ENCODE measurements at places on chromosomes 7 and 10.

GRCh38 chr7:102813191-102814024, 64.6 kb downstream of the FAM185A start:
- no peak for DNase-seq

DNA sequence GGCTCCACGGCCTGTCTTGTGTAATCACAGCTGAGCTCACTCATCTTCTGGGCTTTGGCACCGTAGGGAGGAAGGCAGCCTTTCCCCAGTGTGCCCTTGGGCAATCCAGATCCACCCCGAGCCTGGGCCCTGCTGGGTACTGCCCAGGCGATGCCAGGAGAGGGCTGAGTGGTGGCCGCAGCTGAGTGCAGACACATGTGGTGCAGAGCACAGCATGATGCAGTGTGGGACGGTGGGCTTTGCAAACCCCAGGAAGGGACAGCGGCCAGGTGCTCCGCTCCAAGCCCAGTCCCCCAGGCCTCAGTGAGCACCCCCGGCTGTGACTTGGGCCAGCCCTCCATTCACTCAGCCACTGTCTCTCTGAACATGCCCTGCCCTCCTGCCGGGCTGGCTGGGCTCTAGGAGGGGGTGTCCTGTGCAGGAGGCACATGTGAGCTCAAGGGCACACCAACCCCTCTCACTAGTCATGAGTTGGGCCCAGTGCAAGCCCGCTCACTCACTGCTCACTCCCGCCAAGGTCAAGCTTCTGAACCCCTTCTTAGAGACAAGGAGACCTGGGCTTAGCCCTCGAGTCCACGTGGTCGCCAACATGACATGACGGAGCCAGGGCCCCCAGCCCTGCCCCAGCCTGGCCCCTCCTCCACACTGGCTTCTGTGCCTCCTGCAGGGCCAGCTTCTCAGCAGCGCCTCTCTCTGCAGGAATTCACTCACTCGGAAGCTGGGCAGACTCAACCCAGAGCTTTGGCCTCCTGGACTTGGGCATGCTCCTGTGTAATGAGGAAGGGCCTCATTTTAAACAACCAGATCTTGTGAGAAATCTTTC, 77.5 kb upstream of the INSIG1 start:
- DNase-seq: no peak

DNA sequence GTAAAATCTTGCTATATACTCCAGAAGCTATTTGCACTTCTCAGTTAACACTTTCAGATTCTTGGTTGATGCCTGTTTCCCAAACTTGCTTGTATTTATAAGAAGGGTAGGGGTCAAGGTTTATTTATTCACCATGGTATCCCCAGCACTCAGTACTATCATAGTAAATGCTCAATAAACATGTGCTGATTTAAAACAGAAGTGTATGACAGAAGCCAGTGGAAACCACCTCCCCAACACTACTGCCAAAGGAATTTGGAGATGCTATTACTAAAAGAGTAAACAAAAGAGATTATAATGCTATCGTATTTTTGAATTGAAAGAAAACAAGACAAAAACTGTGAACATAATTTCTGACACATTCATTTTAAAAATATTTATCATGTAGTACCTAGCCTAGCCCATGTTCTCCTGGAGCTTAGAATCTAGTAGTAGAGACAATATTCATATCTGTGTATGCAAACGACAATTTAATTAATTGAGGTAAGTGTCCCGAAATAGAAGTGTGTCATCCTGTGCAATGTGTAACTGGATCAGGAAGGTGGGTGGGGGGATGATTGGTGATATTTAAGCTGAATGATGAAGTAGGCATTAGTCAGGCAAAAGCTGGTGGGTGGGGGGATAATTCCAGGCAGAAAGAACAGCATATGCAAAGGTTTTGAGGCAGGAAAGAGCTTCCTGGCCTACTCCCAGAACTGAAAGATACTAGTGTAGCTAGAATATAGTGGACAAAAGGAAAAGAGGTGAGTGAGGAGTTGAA, 77.5 kb downstream of the HGF start:
- no peak for DNase-seq

GRCh38 chr10:17001297-17001744, 128.3 kb downstream of the CUBN start:
- DNase-seq: no peak

- no peak for DNase-seq
Measured at GRCh38 chr10:51266496-51266895, 192.2 kb downstream of the PRKG1 start.

DNA sequence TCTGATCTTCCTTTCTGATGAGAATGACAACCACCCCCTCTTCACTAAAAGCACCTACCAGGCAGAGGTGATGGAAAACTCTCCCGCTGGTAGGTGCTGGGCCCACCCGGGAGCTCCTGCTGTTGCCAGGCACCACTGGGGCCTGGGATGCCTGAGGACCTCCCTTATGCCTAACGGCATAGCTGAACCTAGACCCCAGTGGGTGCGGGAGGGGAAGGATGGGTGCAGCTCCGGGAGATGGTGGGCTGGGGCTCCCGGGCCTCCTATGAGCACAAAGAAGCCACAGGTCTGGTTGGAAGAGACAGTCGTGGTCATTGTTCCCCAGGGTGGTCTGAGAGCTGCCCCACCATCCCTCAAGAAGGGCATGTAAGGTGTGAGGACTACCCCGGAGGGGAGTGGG, 15.6 kb upstream of the VSIR start:
- DNase-seq: no peak

GRCh38 chr7:1514995-1515401, 10.8 kb upstream of the INTS1 start:
- DNase-seq: no peak

GRCh38 chr10:132298038-132298881, 9.5 kb downstream of the STK32C start:
- DNase-seq: no peak

DNA sequence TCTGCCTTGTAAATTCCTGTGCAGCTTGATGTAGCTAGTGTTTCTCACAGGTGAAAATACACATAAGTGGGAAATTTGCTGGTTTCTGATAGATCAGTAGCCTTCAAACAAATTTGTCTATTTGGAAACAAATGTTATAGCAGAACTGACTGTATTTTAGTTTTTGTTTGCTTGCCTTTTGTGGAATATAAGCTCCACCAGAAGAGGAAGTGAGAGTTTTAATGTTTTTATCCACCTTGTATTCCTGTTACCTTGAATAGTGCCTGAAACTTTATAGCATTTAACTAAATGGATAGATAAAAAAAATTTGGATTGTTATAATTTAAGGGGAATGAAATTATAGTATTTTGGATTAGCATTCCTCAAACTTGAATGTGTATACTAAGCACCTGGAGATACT, 9.8 kb downstream of the WAC start:
- no peak for DNase-seq

GRCh38 chr10:105586451-105587098, 945.5 kb downstream of the SORCS3 start:
- DNase-seq: no peak

DNA sequence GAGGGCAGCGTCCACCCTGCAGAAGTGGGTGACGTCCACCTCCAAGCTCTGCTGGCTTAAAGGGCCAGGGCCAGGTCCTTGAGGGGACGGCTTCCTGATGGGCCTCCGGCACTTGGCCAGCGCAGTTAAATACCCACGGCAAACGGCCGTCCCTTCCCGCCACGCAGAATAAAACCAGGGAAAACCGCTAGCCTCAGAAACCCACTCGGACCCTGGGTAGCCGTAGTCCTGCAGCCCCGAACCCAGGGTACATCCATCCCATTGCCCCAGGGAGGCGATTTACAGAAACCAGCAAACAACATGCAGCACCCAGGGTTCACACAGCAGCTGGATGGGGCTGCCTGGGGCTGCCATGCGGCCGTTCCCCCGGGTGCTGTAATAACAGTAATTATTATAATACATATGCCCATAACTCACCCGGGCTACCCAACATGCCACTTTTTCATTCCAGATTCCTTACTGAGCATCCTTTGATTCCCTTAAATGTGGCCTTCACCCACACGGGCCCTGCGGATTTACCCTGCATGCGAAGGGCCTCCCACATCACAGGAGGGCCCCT, 81.5 kb upstream of the PDGFA start:
- no peak for DNase-seq

- no peak for DNase-seq
Measured at GRCh38 chr7:57201021-57201894, 69.0 kb upstream of the ZNF479 start.

DNA sequence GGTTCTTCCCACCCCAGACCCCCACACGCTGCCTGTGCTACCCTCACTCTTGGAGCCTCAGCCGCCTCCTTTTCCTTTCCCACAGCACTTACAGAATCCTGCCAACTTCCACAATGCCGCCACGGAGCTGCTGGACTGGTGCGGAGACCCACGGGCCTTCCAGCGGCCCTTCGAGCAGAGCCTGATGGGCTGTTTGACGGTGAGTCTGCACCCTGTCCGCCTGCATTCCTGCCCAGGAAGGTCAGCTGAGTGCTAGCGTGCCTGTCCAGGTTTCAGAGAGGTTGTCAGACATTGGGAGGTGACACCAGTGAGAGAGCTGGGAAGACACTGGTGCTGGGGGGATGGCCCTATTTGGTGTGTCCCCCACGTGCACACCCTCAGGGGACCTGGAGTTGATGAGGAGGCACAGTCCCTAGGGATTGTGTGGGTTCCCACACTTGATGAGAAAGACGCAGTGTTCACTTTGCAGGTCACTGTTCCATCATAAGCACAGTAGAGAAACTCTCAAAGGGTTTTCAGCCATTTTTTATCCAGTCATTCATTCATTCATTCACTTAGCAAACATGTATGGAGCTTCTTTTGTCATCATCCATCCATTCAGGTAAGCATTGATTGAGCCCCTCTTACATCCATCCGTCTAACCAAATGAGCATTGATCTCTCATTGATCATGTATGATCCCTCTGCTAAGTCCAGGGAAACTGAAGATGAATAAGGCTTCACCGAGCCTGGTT, 138.9 kb upstream of the PPIF start:
- no peak for DNase-seq

DNA sequence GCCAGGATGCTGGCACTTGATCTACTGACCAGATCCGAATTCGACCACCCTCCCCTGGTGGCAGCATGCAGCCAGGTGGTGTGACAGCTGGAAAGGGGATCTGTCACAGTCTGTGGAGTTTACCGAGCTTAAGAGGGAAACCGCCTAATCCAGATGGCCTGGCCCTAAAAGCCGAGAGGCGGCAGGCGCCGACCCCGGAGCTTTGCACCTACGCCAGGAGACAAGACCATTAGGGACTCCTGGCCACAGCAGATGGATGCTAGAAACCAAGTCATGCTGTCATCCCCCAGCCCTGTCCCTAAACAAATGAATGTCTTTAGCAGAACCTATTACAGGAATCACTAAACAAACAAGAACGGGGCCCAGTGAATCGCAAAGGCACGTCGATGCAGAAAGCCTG, 27.7 kb downstream of the RCC1L start:
- DNase-seq: no peak

DNA sequence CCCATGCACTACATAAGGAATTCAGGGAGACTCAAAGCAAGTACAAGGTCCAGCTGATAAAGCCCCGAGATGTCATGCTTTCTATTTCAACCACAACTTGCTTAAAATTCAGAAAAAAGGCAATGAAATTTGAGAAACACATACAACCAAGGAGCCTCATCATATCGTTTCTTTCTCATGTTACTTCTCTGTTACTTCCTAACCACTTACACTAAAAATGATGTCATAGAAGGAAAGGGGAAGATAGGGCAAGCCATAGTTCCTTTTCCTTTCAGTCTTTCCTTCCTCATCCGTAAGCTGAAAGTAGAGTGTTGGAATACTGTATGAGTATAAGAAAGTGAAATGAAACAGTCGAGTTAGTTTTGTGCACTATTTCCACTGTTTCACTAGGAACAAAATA, 27.9 kb upstream of the CDK14 start:
- no peak for DNase-seq

GRCh38 chr7:27154901-27155815, 1.3 kb downstream of the HOXA7 start:
- DNase-seq: peak; percentile 83

DNA sequence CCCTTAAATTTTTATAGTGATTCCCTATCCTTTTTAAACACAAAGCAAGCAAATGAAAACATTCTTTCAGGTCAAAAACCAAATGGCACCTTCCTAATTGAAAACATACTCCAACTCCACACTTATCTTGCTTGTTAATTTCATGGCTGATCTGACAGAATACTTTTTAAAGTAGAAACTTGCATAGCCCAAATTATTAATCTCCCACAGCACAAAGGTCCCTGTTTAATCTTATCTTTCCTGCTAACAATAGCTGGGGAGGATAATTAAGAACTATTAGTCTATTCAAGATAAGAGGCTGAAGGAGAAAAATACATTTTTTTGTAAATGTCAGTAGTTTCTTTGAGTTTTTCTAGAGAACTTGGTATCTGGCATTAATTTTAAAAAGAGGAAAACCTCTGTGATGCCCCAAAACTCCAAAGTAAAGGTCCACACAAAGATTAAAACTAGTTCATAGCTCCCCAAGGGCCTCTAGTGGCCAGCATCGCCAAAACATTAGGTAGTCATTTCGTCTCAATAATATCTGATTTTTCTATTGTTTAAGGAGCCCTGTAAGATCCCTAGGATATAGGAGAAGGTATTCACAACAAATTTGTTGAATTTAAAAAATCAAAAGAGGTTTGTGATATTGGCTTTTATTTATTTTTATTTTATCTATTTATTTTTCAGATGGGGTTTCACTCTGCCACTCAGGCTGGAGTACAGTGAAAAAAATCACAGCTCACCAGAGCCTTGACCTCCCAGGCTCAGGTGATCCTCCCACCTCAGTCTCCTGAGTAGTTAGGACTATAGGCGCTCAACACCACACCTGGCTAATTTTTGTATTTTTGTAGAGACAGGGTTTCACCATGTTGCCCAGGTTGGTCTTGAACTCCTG, 14.7 kb downstream of the CDNF start:
- DNase-seq: peak; percentile 34

DNA sequence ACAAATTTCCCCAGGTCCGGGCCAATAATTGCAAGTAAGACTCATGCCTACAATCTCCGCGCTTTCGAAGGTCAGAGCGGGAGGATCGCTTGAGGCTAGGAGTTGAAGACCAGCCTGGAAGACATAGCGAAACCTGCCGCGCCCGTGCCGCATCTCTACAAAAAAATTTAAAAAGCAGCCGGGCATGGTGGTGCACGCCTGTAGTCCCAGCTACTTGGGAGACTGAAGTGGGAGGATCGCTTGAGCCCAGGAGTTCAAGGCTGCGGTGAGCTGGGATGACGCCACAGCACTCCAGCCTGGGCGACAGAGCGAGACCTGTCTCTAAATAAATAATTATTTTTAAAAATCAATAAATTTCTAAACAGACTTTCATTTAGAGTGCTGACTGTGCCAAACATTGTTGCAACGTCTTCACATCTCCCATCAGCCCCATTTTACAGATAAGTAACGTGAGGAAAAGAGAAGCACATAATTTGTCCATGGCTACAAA, 494 bp upstream of the CFAP43 start:
- no peak for DNase-seq

GRCh38 chr7:107824858-107825257, 21.8 kb upstream of the SLC26A3 start:
- DNase-seq: no peak

Measured in SW480 (cell line).